ENCODE measurements at places on chromosomes 3 and 15. TPM values are rescaled to one million over a fixed set of nuclear protein-coding genes. Genes with fewer than 3 reads are reported as not detected.

DNA sequence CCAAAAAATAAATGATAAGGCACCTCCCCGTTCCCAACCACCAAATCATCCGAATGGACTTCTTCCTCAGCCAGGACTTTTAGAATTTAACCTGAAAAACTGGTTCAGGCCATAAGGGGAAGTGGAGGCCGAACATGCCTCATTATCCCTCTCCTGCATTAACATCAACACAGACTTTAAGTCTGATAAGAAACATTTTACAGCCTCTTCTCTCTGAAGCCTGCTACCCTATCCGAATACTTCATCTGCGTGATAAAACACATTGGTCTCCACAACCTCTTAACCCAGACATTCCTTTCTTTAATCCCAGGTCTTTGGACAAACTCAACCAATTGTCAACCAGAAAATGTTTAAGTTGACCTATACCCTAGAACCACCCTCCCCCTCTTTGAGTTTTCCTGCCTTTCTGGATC lies 850 bp upstream of the SLC41A3 start:
- H3K27ac ChIP-seq: peak overlapping the region; percentile 89
- H3K4me1 ChIP-seq: no peaks in the 10 kb centered on the region
- H3K27me3 ChIP-seq: no peaks in the 10 kb centered on the region
- H3K4me3 ChIP-seq: peak overlapping the region; percentile 79
- H3K36me3 ChIP-seq: no peaks in the 10 kb centered on the region
- DNase-seq: no peak

OXTR gene
- 0.64 TPM for polyA plus RNA-seq

DNA sequence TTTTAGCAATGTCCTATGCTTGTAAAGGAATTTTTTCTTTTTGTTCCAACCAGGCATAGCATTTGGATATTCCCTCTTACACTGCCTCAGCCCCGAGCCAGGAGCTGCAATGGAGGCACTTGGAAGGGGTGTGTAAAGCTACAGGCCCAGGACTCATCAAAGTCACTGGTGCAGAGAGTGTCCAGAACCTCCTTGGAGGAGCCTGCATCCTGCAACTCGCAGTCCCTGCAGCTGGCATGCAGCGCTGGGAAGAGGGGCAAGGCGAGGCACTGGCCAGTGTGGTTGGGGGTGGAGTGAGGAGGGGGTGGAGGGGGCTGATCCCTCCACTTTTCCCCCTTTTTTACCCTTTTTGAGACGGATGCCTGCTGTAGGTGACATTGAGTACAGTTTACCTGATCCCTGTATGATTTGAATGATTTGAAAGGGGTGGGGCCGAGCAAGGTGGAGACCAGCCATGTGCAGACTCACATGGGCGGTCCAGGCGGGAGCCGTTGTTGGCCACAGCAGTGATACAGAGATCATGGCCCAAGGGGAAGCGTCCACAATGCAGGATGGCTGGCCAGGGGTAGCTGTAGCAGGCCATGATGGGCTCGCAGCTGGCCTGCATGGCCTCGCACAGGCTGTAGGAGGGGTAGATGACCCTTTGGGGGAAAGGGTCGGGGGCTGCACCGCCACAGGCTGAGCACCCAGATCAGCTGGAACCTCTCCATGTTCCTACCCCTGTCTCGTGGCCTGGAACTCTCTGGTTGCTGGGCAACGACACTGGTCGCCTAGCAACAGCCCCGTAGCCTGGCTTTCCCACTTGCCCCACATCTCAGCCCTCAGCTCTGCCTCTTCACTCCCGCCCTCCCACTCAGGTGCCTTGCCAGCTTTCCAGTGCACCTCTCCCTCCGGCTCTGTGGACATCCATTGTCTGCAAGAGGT lies 7.9 kb downstream of the P4HTM start:
- H3K4me1 ChIP-seq: no peaks in the 10 kb centered on the region
- DNase-seq: no peak
- H3K36me3 ChIP-seq: peaks cover 3% of the 10 kb centered on the region
- no peaks in the 10 kb centered on the region for H3K27me3 ChIP-seq

PPM1L gene
- 4.6 TPM for polyA plus RNA-seq

EPHB1 gene
- polyA plus RNA-seq: 1.7 TPM

DNA sequence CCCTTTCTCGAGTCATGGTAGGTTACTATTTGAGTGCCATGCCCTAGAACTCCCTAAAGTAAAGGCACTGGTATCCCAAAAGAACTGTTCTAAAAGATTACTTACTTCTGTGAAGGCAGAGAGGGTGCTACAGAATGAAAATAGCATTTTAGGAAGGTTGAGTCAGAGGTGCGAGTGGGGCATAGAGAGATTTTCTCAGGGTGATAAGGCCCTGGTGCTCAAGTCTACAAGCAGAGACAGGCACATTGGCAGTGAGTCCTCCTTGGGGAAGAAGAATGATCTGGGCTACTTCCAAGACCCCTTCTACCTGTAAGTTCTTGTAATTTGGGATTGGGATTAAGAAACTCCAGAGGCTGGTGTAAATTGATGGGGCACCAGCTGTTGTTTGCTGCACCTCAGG lies 96.7 kb downstream of the AKAP13 start:
- no peak overlapping the region for H3K4me3 ChIP-seq
- DNase-seq: no peak
- H3K36me3 ChIP-seq: no peaks in the 10 kb centered on the region
- peaks cover 25% of the 10 kb centered on the region for H3K4me1 ChIP-seq
- H3K27me3 ChIP-seq: no peaks in the 10 kb centered on the region
- H3K27ac ChIP-seq: no peak overlapping the region

DNA sequence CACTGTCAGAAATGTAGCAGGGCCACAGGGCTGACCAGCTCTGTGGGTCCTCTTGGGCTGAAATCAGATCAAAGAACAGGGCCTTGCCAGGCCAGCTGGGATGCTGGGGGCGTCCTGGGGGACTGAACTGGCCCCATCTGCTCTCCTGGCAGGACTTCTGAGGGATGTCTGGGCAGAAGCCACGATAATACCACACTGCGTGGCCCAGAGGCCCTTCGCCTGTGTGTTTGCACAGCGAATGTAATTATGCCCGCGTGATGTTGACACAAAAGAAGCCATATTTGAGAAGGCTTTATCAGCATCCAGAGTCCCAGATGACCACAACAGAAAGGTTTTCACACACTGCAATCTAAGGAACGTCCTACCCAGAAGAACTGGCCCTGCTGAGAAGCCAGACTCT lies 174.0 kb downstream of the RAB11A start:
- DNase-seq: no peak
- H3K4me1 ChIP-seq: peaks cover 7% of the 10 kb centered on the region
- H3K27ac ChIP-seq: no peak overlapping the region
- H3K27me3 ChIP-seq: no peaks in the 10 kb centered on the region
- H3K36me3 ChIP-seq: no peaks in the 10 kb centered on the region
- H3K4me3 ChIP-seq: no peak overlapping the region

DNA sequence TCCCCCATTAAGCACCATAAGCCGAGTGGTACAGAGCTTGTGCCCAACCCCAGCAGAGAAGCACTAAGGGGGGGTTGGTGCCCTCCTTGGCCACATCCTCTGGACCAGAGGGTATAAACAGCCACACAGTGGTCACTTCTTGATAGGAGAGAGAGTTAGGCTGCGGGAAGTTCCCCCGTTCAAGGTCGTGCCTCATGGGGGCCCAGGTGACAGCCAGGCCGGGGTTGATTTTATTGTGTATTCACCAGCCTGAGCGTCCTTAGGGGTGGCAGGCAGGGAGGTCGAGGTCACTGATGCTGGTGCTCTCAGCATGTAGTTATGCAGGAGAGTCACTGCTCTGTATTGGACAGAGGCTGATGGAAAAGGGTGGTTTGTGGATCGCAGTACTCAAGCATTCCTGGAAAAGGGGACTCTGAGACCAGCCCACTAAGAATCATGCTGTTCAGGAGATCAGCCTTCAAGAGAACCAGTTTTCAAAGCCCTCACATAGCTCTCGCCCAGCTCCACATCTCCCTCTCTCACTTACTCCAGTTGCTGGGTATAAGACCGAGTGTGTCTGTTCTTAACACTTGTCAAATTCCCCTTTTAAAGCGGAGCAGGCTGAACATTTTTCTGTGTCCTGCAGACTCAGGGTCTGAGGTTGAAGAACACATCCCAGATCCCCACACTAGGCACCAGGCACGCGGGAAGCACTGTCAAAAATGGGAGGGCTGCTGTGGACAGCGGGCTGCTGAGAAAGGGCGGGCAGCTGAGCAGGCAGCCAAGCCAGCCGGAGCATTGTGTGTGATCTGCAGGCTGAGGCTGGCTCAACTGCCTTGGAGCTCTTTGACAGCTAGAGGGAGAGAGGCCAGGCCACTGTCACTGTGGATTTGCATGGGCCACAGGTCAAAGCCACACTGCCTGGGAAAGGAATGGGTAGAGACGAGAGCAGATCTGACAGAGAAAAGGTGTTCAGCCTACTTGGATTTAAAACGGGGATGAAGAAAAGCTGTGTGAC lies 279.3 kb upstream of the LRRFIP2 start:
- peaks cover 36% of the 10 kb centered on the region for H3K27me3 ChIP-seq
- no peaks in the 10 kb centered on the region for H3K36me3 ChIP-seq
- peak; percentile 82 for DNase-seq

- no peaks in the 10 kb centered on the region for H3K4me1 ChIP-seq
- no peaks in the 10 kb centered on the region for H3K27me3 ChIP-seq
- H3K27ac ChIP-seq: no peak overlapping the region
- no peak overlapping the region for H3K4me3 ChIP-seq
Observed at GRCh38 chr15:33623010-33623409, 312.2 kb downstream of the RYR3 start.

- no peaks in the 10 kb centered on the region for H3K27me3 ChIP-seq
- no peak overlapping the region for H3K4me3 ChIP-seq
- peaks cover 5% of the 10 kb centered on the region for H3K4me1 ChIP-seq
- H3K27ac ChIP-seq: no peak overlapping the region
Observed at GRCh38 chr3:102224171-102224570, 210.6 kb upstream of the ZPLD1 start.

DNA sequence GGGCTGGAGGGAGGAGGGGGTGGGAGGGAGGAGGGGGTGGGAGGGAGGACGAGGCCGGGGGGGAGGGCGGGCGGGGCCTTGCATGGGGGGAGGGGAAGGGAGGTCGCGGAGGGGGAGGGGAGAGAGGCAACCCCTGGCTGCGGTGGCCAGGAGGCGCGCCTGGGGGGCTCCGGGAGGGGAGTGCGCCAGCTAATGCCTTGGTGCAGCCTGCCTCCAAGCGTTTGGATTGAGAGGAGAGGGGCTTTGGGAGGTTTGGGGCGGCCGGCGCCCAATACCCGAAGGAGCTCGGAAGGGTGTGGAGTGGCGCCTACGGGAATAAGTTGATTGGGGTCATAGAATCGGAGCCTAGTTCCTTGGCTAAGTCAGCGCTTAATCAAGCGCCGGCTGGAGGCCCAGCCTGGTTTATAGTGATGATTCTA lies 557 bp downstream of the TFG start:
- peaks cover 55% of the 10 kb centered on the region for H3K4me1 ChIP-seq
- H3K27me3 ChIP-seq: no peaks in the 10 kb centered on the region
- DNase-seq: peak; percentile 92
- peak overlapping the region; percentile 97 for H3K27ac ChIP-seq

DNA sequence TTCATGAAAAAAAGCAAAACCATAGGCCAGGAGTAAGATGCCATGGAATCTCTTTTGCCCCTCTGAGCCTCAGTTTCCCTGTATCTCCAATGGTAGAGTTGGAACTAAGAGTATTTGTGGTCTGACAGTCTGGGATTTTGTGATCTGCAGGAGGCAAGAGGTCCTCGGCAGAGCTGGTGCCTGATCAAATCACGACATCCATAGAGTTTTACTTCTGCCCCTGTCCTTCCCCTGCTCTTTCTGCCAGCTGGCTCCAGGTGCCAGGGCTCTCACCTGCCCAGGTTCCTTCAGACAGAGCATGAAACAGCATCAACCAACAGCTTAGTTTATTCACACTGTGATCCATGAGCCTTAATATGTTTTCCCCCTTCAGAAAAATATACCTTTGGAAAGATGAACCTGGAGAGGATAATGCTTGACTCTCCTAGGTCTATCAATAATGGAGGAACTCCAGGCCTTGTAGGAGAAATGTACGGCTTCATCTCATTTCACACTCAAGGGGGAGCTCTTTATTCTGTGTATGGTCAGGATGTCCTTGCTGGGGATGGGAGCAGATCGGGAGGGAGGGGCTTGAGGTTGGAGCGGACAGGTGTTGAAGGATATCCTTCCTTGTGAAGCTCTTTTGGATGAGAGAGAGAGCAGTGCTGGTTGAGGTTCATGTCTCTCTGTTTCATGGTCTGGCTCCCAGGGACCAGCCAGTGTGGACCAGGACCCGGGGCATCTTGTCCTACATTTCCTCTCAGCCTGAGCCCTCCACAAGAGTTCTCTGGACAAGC lies 309.9 kb downstream of the RPLP1 start:
- H3K4me1 ChIP-seq: no peaks in the 10 kb centered on the region
- peak; percentile 30 for DNase-seq
- no peak overlapping the region for H3K27ac ChIP-seq
- H3K36me3 ChIP-seq: no peaks in the 10 kb centered on the region

CPN2 gene
- polyA plus RNA-seq: 1.3 TPM

GOLGA8Q gene
- polyA plus RNA-seq: not detected

- H3K36me3 ChIP-seq: no peaks in the 10 kb centered on the region
- H3K4me1 ChIP-seq: no peaks in the 10 kb centered on the region
- no peak for DNase-seq
- no peak overlapping the region for H3K4me3 ChIP-seq
- no peaks in the 10 kb centered on the region for H3K27me3 ChIP-seq
Observed at GRCh38 chr3:28677581-28677980, 329.0 kb upstream of the AZI2 start.

DNA sequence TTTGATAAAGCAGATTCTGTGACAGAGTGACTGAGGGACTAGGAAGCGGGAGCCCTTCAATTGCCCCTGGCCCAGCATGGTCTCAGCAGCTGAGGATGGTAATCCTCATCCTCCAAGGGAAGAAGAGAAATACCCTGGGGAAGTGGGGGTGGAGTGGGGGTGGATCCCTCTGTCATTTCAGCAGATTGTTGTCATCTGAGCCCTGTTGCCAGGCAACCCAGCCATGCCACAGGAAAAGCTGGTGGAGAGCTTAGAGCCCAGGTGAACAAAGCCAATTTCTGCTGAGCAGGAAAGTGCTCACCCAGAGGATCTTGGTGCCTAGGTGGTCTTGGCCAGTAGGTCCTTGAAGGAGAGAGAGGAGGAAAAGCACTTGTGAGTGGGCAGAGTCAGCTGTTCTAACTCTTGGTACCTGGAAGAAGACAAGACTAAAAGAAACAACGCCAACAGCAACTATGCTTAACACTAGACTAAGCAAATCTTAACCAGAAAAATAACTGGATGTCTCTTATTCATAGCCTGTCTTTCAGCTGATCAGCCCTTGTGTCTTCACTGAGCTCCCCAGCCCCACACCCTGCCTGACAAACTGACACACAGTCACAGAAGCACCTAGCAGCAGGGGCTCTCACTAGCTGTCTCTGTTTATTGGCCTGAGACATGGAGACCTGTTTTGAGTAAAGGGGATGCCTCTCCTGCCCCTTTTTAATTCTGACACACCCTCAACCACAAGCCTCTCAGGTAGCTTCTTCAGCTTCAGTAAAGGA lies 40.1 kb upstream of the DCLK3 start:
- DNase-seq: no peak
- no peak overlapping the region for H3K4me3 ChIP-seq
- no peaks in the 10 kb centered on the region for H3K36me3 ChIP-seq
- no peaks in the 10 kb centered on the region for H3K4me1 ChIP-seq
